ENCODE measurements at places on chromosomes 7 and 10.

DNA sequence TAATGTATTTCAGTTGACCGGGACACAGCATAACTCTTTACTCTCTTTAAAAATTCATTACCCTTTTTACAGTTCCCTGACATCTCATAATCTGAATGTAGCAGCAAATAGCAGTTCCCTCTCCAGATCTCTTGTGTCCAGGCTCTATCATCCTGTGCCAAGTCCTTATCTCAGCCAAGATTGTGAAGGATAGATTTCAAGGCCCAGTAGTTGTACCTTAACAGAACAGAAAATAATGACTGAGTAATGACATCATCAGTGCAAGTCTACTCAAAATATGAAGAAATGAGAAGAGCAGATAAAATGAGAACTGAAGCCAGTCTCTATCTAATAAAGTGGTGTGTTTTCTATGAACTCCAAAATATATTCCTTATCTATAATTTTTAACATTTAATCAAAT, 92.6 kb downstream of the TFEC start:
- DNase-seq, result no peak

DNA sequence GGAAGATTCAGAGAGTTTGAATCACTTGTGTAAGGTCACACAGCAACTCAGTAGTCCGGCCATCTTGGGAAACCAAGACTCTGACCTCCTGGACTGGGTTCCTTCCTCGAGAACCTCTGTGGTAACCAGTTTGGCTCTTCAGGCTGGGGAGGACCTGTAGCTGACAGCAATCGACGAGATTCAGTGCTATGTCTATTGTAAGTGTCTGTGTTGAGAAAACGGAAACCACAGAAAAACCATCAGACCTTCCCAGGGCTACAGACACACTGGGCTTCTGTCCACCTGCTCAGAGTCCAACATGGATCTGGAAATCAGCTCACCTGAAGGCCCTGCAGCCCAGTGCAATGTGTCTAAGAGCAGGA, 403.7 kb downstream of the RPS24 start:
- DNase-seq, result no peak

- DNase-seq, result peak; percentile 37
Measured at GRCh38 chr7:22723181-22723601, 3.8 kb upstream of the IL6 start.

- no peak for DNase-seq
Measured at GRCh38 chr7:31056775-31057346, 4.8 kb downstream of the ADCYAP1R1 start.

DNA sequence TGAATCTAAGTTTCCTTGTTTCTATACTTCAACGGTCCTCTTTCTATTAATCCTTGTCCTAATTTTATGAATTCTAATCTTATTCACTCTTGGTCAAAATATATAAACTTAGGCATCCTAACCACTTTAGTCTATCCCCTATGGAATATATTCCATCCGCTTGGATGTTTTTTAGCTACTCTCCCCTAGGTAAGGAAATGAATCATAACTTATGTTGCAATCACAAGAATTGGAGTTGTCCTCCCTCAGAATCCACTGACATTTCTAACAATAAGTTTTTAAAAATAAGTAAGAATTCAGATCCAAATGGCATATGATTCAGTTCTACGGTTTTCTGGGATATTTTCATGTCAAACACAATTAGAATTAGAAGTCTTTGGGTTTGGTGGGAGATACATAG, 1081.6 kb downstream of the SORCS1 start:
- DNase-seq, result no peak

- DNase-seq, result no peak
Measured at GRCh38 chr10:27542812-27543211, 38.7 kb downstream of the RAB18 start.

- no peak for DNase-seq
Measured at GRCh38 chr7:49564379-49564714, 209.1 kb upstream of the VWC2 start.

DNA sequence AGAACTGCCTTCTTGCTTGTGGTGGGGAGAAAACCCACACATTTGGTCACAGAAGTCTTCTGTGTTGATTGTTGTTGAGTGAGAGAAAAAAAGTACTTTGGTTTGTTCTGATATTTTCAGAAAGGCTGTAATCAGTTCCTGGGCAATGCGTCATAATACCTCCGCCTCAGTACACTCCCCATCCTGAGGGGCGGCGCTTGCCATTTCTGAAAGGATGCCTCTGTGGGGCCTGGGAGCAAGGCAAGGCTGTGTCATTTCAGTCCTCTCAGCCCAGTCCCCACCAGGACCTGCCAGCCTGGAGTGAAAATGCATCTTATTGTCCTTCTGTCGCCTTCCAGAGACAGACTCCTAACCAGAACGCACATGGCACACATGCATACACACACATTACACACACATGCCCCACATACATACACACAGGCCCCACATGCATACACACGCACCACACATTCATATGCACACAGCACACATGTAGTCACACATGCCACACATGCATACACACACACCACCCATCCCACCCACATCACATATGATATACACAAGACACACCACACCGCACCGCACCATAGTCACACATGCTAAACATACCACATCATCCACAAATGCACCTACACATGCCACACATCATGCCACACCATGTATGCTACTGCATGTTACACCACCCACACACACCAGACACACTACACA, 90.0 kb downstream of the CXCL12 start:
- DNase-seq, result no peak

GRCh38 chr7:22060863-22061262, 115.2 kb upstream of the CDCA7L start:
- no peak for DNase-seq

DNA sequence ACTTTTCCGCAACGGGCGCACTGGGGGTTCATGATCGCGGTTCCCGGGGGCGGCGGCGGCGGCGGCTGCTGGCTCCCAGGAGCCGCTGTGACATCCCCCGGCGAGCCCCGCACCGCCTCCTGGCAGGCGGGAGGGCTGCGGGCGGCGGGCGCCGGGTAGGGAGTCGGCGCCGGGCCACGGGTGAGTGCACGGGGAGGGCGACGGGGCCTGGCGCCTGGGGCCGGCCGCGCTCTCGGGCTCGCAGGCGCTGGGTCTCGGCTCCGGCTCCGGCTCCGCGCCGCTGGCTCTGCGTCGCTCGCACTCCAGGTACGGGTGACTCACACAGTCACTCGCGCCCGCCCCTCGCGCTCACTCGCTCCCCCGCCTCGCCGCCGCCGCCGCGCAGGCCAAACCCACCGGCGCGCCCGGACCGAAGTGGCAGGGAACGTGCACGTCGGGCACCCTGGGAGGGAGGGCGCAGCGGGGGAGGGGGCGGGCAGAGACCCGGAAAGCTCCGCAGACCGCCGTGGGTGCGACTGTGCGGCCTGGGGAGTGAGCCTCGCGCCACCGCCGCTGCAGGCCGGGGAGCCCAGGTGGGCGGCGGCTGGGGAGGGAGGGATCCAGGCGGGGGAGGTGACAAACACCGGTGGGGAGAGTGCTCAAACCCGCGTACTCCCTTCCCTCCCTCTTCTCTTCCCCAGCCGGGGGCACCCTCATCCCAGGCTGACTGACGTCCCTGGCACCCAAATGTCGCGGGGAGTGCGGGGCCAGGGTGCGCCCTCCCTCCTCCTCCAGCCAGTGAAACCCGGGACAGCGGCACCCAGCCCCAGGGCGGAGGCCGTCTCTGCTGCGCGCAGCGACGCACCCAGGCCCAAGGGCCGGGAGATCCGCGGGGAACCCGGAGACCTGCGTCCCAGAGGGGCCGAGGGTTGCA, 276.9 kb upstream of the NEBL start:
- DNase-seq, result peak; percentile 74

- no peak for DNase-seq
Measured at GRCh38 chr10:124611738-124612137, 132.4 kb downstream of the FAM53B start.

GRCh38 chr10:116197946-116198675, 74.9 kb downstream of the GFRA1 start:
- DNase-seq, result no peak

GRCh38 chr10:69092959-69093850, 5.3 kb downstream of the SRGN start:
- DNase-seq, result no peak

DNA sequence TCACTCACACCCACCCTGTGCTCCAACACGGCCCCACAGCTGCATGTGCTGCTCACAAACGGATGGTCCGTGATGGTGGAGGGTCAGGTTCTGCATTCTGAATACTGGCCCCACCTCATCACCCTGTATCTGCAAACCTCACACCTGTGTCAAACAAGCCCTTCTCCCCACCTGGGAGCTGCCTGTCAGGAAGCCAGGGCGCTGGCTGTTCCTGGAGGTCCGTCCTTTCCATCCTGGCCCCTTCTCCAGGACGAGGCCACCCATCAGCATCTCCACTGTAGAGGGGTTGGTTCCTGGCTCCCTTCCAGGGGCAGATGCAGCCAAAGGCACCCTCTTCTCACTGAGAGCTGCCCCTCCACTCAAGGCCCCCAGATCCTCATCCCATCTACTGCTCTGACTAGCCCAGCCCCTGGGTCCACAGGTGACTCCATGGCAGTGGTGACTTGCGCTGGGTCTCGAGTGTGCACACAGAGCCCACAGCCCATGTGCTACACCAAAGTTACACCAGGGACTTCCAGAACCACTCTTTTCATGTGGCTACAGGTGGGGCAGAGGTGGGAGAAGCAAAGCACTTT, 229.4 kb downstream of the TNS3 start:
- DNase-seq, result no peak
